ENCODE measurements at places on chromosomes 1 and 21. TPM values are rescaled to one million over a fixed set of nuclear protein-coding genes. Genes with fewer than 3 reads are reported as not detected.

The ESRRG gene
- total RNA-seq = 25.3 TPM

The PADI1 gene
- 1.3 TPM for total RNA-seq

- DNase-seq = peak; percentile 73
Observed at GRCh38 chr21:39599191-39599970, 13.4 kb upstream of the B3GALT5 start.

DNA sequence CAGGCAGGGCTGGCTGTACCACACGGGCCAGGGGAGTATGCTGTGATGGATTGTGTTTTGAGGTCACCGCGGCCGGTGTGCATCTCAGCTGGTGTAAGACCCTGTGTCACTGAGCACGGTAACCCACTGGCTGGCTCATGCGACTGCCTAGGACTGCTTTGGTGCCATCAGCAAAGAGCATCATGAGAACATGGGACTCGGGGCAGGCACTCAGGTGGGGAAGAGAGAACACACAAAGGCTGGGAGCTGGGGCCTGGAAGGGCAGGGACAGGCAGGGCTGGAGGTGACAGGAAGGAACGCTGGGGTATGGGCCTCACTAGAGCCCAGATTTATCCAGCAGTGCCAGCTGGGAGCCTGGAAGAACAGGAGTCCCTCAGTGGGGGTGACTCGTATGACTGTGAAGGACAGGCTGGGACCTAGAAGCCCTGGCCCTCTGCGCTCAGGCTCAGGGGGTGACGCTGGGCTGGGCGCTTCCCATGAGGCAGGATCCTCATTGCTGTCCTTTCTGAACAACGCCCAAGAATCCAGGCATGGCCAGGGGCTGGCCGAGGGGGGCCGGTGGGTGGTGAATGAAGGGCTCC, 210.4 kb upstream of the VAMP3 start:
- DNase-seq = no peak

DNA sequence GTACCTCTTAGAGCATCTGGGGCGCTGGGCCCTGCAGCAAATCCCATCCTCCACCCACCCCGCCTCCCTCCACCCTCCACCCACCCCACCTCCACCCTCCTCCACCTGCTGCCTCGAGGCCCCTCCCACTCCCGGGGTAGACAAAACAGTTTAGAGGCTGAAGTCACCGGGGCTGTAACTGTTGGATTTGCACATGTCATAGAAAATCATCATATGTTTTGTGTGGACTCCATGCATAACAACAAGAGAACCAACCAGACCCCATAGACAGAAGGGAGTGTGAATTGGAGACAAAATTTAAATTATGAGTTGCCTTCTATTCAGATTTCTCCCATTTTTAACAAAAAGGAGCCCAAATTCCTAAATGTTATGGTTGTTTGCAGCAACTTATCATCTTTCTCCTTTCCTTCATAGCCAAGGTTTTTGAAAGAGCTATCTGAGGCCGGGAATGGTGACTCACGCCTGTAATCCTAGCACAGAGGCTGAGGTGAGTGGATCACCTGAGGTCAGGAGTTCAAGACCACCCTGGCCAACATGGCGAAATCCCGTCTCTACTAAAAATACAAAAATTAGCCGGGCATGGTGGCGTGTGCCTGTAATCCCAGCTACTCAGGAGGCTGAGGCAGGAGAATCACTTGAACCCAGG, 28.2 kb upstream of the LGALS8 start:
- DNase-seq = no peak

- DNase-seq = no peak
Observed at GRCh38 chr1:67314696-67315095, 7.0 kb downstream of the IL12RB2 start.

GRCh38 chr1:26353976-26354820, at the start of gene CRYBG2:
Gene CRYBG2 (minus strand): TSS chr1:26354130. CDS start chr1:26346657, 7,473 bp downstream.
- DNase-seq = peak; percentile 62

GRCh38 chr1:176976771-176977170, 187.7 kb downstream of the ASTN1 start:
- DNase-seq = no peak

GRCh38 chr1:207059881-207060280, 6.8 kb downstream of the PFKFB2 start:
- no peak for DNase-seq

DNA sequence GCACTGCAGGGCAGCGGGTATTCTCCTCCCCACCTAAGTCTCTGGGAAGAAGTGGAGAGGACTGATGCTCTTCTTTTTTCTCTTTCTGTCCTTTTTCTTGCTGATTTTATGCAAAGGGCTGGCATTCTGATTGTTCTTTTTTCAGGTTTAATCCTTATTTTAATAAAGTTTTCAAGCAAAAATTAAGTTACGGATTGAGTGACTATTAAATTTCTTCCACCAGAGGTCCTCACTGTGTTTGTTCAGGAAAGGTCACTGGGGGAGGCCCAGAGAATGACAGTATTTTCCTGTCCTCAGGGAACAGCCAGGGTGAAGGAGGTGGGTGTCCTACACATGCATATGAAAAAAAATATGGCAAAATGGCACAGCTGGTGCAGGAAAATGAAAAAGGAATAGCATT, 4.4 kb upstream of the ELF3 start:
- no peak for DNase-seq

- no peak for DNase-seq
Observed at GRCh38 chr1:36836196-36836883, 198.0 kb downstream of the GRIK3 start.

The RCC1 gene
- total RNA-seq = 19.9 TPM

The RGS1 gene
- 50.2 TPM for total RNA-seq

The HSPA6 gene
- total RNA-seq = 5.5 TPM

DNA sequence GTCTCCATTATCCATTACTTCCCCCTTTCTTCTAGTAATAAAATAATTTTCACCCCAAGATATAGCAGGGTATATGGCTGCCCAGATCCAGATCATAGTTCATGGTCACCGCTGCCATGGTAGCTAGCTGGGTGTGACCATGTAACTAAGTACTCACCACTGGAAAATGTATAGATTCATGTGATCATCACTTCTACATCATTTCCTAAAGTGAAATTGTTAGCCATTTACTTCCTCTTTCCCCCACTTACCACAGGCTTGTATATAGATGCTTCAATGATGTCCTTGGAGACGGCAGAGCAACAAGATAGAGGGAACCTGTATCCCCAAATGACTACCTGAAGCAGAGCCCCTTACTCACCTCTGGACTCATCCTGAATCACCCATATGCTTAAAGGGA, 22.7 kb upstream of the EYA3 start:
- DNase-seq = no peak
